Parietal lobe (tissue), 2 donors: ENCODE measurements at places on chromosomes 7 and 10. TPM values are rescaled to one million over a fixed set of nuclear protein-coding genes. Genes with fewer than 3 reads are reported as not detected.

Gene LLCFC1
- total RNA-seq, result not detected

Gene INA
- total RNA-seq, result 199 TPM

Gene FZD1
- 9.7 TPM for total RNA-seq

Gene SPDYE6
- not detected for total RNA-seq

Gene FAM180A
- not detected for total RNA-seq

Gene AZGP1
- not detected for total RNA-seq

Gene BAG3
- 0.63 TPM for total RNA-seq

Gene SYT15
- 0.31 TPM for total RNA-seq

Gene FRMD4A
- 463 TPM for total RNA-seq

Gene WNT8B
- total RNA-seq, result 0.31 TPM

Gene GLCCI1
- total RNA-seq, result 90.8 TPM

Gene CYP2C19
- not detected for total RNA-seq

Gene CCDC71L
- total RNA-seq, result 63.2 TPM

Gene NUTM2A
- total RNA-seq, result 3.1 TPM

Gene PPP1R17
- total RNA-seq, result 5.0 TPM

Gene TAS2R39
- total RNA-seq, result not detected

Gene FAM25C
- not detected for total RNA-seq

Gene RBP3
- not detected for total RNA-seq

Gene NME8
- not detected for total RNA-seq

Gene LAMB1
- 55.7 TPM for total RNA-seq

Gene SLC18A3
- not detected for total RNA-seq

Gene PSD
- total RNA-seq, result 124 TPM

Gene SPDYE2
- total RNA-seq, result not detected

Gene VSIR
- total RNA-seq, result 2.5 TPM

Gene CCDC3
- 13.8 TPM for total RNA-seq

Gene TAS2R5
- 13.5 TPM for total RNA-seq

Gene ADGRA1
- 5.3 TPM for total RNA-seq

Gene CD36
- total RNA-seq, result 12.2 TPM

Gene DCLRE1C
- total RNA-seq, result 25.4 TPM

Gene ELAPOR2
- 42.3 TPM for total RNA-seq

Gene RBM20
- 2.5 TPM for total RNA-seq

Gene MYO3A
- 8.5 TPM for total RNA-seq

Gene EVX1
- total RNA-seq, result not detected

Gene GARS1
- total RNA-seq, result 83.3 TPM

Gene PDE1C
- 39.1 TPM for total RNA-seq

Gene SYNPO2L
- not detected for total RNA-seq

Gene SAP25
- not detected for total RNA-seq

Gene CDHR3
- 28.8 TPM for total RNA-seq

Gene OR2A2
- not detected for total RNA-seq

Gene CCDC172
- total RNA-seq, result not detected

Gene ZNF33A
- total RNA-seq, result 95.2 TPM

Gene NEUROD6
- 439 TPM for total RNA-seq

Gene HYAL4
- not detected for total RNA-seq

Gene PNLIPRP3
- total RNA-seq, result not detected

Gene ALOX5
- 2.8 TPM for total RNA-seq

Gene PRRT4
- 2.5 TPM for total RNA-seq

Gene LHPP
- total RNA-seq, result 8.1 TPM

Gene PRLHR
- 3.8 TPM for total RNA-seq

Gene SPAG6
- 0.94 TPM for total RNA-seq
